CD4-positive, alpha-beta T cell treated with Interleukin-17A for 1 hour (primary cell): ENCODE measurements at places on chromosomes 12 and 14.

GRCh38 chr12:107553211-107553765 lies 132.3 kb upstream of the PWP1 start:
- DNase-seq = no peak

GRCh38 chr12:94071258-94071657 lies 77.1 kb upstream of the PLXNC1 start:
- DNase-seq = no peak

GRCh38 chr14:95326987-95327386 lies 7.3 kb upstream of the CLMN start:
- no peak for DNase-seq

DNA sequence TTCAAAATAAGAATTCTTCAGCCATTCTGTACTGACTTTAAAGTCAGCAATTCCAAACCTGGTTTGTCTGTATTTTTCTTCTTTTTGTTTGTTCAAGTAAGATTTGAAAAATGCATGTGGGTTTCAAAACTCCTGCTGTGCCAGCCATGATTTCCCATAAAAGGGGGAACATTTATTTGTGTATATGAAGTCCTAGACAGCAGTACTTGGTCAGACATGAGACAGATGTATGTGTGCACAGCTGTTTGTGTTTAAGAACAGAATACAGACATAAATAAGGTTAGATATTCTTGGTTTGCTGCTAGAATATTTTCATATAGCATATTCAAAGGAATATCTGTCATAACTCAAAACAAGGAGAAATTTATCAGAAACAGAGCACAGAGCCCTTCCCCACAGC lies 236.0 kb downstream of the ADAMTS20 start:
- DNase-seq = no peak

GRCh38 chr14:23632461-23633159 lies 3.6 kb upstream of the DHRS2 start:
- DNase-seq = no peak

DNA sequence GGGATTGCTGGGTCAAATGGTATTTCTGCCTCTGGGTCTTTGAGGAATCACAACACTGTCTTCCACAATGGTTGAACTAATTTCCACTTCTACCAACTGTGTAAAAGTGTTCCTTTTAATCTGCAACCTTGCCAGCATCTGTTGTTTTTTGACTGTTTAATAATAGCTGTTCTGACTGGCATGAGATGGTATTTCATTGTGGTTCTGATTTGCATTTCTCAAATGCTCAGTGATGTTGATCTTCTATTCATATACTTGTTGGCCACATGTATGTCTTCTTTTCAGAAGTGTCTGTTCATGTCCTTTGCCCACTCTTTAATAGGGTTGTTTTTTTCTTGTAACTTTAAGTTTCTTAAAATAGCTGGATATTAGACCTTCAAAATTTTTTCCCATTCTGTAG lies 150.0 kb upstream of the FRMD6 start:
- DNase-seq = no peak

DNA sequence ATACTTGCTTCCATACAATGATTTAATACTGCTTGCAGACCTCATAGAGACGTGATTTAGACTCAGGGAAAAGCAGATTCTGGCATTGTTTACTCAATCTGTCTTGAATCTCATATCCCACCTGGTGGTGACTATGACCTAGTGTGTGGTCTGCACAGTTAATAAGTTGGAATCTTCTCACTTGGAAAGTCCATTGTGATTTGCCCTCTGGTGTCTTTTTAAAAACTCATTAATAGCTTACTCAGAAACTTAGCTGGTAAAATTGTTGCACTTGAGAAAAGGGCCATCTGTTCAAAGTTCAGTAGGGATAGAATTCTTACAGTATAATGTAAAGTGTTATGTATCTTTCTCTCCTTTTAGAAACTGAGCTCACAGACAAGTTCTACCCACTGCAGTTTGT lies 106.0 kb downstream of the PELI2 start:
- no peak for DNase-seq

GRCh38 chr14:26067341-26067740 lies 530.5 kb downstream of the NOVA1 start:
- no peak for DNase-seq

- DNase-seq = no peak
These were observed 476.6 kb upstream of the TMEM132C start for GRCh38 chr12:127790376-127790775.

DNA sequence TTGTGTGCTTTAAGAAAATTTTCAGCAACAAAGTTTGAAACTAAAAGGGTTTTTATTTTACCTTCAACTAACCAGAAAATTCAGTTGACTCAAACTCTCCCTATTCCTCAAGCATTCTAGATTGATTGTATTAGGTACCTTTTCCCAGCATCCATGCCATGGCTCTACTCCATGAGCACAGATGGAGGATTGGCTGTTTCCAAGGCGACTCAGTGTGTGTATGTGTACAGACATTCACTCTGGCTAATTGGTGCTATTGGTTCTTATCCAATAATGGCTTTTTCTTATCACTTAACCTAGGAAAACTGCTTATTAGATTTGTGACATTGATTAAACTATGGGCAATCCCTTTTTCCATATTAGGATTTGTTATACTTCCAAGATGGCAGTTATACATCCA lies 202.6 kb downstream of the ANO6 start:
- DNase-seq = no peak

DNA sequence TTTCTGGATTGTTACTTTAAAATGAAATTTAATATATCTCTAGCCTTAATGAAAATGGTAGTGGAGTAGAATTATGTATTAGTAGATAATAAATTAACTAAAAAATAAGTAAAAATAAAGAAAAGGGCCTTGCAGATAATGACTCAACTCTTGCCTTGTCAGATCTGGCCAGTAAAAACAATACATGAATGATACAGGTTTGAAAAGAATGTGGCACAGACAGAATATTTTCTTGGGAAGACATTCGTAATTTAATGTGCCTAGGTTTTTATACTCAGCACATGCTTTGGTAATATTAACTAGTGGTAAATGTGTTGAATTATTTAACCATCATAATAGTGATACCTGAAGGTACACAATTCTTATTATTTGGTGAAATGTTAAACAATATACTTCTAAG lies 28.3 kb downstream of the ATF7IP start:
- DNase-seq = no peak

DNA sequence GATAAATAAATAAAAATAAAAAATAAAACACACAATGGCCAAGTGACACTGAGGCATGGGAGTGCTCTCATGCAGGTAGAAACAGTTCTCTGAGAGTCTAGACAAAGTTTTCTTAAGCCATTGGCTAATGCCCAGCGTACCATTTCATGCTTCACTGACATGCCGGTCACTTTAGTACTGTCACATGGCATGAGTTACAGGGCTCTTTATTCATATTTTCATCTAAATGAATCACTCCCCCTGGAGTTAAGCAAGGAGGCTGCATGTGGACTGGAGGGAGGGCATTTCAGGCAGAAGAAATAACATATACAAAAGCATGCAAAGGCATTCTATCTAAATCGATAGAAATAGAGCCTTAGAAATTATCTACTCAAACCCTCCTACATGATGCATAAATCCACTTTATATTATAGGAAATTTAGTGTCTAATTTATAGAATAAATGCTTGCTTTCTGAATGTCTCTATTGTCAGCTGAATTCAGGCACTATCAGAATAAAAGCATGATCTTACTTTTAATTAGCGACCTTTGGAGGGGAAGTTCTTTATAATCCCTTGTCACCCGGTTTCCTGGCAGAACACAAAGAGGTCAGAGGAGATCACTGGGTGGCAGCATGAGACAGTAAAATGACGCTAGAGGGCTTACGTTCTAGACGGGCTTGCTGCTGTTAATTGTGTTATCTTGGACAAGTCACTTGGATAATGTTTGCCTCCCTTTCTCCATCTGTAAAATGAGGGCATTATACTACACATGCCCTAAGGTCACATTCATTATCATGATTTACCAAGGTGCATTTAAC lies 17.5 kb downstream of the DYRK4 start:
- DNase-seq = peak; percentile 6

DNA sequence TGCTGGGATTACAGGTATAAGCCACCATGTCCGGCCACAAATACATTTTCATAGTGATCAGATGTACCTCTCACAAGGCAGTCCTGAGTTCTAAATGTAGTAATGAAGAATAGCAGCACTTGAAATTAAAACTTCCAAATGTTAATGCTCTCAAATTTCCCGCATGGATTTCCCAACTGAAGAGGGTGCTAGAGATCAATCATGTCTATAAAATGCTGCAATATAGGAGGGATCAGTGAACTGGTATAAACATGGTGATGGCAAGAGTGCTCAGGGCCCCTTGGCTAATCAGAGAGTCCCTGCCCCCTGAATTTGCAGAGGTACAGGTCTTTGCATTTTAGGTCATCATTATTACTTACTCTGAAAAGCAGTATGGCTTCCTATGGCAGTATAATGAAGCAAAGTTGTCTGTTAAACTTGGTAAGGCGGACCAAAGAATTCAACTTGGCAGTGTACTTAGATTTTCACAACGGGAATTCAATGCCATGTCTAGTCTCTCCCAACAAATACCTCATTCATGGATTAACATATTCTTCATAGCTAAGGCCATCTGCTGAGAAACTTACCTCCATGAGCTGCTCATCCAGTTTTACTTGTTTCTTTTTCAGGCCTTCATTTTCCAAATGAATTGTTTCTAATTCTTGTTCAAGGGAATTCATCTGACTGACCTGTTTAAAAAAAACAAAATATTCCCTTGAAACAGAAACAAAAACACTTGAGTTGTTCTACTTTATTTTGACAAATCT lies 67.0 kb upstream of the SAV1 start:
- DNase-seq = no peak

- no peak for DNase-seq
These were observed 70.4 kb downstream of the KITLG start for GRCh38 chr12:88509851-88510250.

DNA sequence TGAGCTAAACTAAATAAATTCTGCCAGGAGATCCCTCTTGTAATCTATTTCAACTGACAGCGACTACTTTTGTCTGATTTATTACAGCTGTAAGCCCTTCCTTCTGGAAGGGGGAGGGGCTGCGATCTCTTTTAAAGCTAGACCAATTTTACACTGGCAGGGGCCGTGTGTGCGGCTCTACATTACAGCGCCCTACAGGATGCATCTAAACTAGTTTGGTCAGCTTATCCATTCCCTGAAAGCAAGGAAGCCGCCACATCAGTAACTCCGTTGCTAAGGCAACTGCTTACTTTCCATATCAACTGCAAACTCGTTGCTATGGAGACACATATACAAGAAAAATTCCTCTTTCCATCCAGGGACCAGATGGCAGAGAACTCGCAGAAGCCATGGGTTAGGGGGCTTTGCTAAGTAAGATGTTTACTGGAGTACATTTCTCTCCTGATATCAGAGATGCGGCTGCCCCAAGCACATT lies 17.4 kb downstream of the FOXN3 start:
- DNase-seq = peak; percentile 14

DNA sequence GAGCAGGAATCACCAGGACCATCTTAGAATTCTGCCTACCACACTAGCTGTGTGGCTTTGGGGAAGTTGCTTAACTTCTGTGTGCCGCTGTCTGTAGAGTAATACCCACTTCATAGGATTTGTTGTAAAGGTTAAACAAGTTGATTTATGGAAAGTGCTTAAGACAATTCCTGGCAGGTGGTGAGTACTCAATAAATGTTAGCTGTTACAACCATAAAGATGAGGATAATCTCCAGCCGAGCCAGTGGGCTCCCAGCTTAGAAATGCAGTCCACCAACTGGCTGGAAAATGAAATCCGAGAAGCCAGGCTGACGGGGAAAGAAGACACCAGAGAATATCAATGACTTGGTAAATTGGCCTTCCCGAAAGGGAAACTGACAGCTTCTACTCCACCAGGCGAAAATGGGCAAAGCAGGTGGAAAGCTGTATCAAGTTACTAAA lies 173.5 kb downstream of the CHST11 start:
- no peak for DNase-seq

DNA sequence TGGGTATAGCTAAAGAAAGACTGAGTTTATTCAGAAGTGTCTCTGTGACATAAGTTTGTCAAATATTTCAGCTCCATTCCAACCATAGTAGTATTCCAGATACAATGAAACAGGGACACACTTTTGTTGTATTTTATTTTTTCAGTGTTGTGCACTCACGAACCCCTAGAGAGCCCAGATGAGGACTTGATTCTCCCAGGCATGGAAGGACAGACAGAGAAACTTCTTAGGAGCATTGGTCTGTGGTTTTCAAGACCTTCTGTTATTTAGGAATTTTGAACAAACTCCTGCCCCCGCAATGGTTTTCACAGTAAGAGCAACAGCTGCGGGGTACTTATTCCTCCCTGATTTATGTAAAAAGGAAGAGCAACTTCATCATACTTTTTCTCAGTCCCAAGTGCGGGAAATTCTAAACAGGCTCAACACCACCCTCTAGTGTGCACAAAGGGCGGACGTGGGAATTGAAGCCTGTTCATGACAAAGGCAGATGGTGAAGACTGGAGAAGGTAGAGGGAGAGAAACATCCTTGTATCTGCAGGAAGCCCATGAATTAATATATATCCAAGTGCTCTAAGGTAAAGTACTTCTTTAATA lies 147.6 kb downstream of the PAH start:
- peak; percentile 12 for DNase-seq

DNA sequence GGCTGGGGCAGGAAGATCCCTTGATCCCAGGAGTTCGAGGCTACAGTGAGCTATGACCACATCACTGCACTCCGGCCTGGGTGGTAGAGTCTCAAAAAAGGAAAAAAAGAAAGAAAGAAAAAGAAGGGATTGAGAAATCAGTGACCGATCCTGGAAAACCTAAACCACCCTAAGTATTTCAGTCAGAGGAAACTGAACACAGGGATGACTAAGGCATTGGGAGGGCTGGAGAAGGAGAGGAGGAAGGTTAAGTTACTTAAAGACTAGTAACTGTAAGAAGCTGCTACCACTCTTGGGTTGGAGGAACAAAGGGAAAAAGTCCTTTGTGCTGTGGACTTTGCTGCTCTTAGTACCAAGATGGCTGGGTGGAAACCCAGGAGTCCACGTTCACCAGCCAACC lies 10.6 kb downstream of the HHIPL1 start:
- DNase-seq = no peak

- DNase-seq = no peak
These were observed 161.8 kb downstream of the SRGAP1 start for GRCh38 chr12:64006211-64006825.

DNA sequence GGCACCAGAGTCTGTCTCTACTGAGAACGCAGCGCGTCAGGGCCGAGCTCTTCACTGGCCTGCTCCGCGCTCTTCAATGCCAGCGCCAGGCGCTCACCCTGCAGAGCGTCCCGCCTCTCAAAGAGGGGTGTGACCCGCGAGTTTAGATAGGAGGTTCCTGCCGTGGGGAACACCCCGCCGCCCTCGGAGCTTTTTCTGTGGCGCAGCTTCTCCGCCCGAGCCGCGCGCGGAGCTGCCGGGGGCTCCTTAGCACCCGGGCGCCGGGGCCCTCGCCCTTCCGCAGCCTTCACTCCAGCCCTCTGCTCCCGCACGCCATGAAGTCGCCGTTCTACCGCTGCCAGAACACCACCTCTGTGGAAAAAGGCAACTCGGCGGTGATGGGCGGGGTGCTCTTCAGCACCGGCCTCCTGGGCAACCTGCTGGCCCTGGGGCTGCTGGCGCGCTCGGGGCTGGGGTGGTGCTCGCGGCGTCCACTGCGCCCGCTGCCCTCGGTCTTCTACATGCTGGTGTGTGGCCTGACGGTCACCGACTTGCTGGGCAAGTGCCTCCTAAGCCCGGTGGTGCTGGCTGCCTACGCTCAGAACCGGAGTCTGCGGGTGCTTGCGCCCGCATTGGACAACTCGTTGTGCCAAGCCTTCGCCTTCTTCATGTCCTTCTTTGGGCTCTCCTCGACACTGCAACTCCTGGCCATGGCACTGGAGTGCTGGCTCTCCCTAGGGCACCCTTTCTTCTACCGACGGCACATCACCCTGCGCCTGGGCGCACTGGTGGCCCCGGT lies at the start of gene PTGDR:
TSS of gene PTGDR (plus strand) at position 198 of the 778 bp plus-strand sequence. CDS start at position 315, 117 bp downstream.
- peak; percentile 65 for DNase-seq

GRCh38 chr14:79583738-79584408 lies 627.4 kb downstream of the DIO2 start:
- no peak for DNase-seq
